T-helper 17 cell (primary cell): ENCODE measurements at places on chromosomes 5 and 9.
A peak's percentile ranks its signal among the peaks of the same experiment; 100 is the strongest.

- peaks cover 10% of the 10 kb centered on the region for H3K4me1 ChIP-seq
- no peak overlapping the region for H3K27ac ChIP-seq
- DNase-seq: no peak
- H3K27me3 ChIP-seq: no peaks in the 10 kb centered on the region
Measured at GRCh38 chr9:136486823-136487620, 4.2 kb upstream of the SEC16A start.

DNA sequence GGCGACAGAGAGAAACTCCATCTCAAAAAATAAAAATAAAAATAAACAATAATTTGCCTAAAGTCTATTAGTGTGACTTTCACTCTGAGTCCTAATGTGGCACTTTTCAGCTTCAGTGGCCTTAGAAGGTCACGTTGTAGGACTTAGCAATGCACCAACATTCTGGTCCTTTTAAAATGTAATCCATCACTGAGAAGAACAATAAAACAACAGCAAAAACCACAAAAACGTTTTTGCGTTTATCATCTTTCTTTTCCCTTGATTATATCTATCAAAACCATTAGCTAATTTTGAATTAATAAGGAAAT, 190.1 kb upstream of the ZNF608 start:
- no peak for DNase-seq
- no peak overlapping the region for H3K4me3 ChIP-seq
- no peaks in the 10 kb centered on the region for H3K4me1 ChIP-seq
- no peak overlapping the region for H3K27ac ChIP-seq
- H3K27me3 ChIP-seq: no peaks in the 10 kb centered on the region
- no peaks in the 10 kb centered on the region for H3K36me3 ChIP-seq

DNA sequence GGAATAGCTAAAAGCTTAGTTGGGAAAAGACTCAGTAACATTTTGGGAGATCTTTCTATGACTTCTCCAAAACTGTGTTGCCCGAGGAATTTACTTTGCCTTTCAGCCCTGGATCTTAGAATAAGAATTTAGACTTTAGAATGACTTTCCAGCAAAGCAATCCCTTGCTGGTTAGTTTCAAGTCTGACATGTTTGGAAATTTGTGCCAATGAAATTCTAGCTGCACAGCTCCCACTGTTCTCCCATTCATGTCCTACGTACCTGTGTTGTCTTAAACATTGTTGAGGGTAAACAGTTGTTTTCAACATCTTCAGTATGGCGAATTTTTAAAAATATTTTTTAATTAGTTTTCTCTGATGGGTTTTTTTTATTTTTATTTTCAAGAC, 111.4 kb downstream of the CCDC192 start:
- peaks cover 12% of the 10 kb centered on the region for H3K27me3 ChIP-seq
- no peak overlapping the region for H3K4me3 ChIP-seq
- H3K36me3 ChIP-seq: peaks cover 2% of the 10 kb centered on the region
- H3K4me1 ChIP-seq: peaks cover 2% of the 10 kb centered on the region

DNA sequence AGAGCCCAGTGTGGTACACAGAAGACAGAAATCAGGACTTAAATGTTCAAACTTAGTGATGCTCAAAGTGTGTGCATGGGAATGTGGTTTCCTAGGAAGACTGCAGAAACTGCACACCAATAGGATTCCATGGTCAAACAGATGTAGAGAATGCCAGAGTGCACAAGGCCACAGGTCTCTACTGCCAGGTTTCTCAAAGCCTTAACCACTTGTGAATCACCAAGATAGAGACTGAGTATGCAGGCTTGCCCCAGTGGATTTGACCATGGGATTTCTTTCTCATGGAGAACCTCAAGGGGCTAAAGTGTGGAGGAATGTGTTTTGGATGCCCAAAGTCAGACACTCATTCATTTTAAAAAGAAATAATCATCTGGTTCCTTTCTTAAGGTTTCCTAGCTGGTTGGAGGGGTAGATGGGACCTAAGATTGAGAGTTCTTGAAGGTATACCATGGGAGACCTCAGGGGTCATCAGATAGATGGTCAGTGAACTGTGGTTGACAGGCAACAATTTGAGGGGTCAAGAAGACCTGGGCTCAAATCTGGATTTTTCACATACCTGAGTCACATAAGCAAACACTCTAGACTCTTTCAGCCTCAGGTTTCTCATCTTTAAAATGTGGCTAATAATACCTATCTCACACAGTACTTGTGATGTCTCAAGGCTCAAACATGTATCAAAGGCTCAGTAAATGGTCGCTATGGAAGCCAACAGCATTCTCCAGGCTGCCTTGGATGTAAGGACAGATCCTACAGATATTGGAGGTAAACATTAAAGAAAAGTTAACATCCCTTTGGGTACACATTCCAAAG, 81.1 kb downstream of the BOD1 start:
- H3K27ac ChIP-seq: no peak overlapping the region
- H3K27me3 ChIP-seq: peaks cover 60% of the 10 kb centered on the region
- DNase-seq: no peak
- H3K4me3 ChIP-seq: no peak overlapping the region

GRCh38 chr9:105062222-105062855, 134.4 kb upstream of the ABCA1 start:
- peaks cover 16% of the 10 kb centered on the region for H3K27me3 ChIP-seq
- H3K27ac ChIP-seq: no peak overlapping the region
- no peak overlapping the region for H3K4me3 ChIP-seq
- no peaks in the 10 kb centered on the region for H3K36me3 ChIP-seq
- H3K4me1 ChIP-seq: peaks cover 9% of the 10 kb centered on the region
- DNase-seq: no peak

DNA sequence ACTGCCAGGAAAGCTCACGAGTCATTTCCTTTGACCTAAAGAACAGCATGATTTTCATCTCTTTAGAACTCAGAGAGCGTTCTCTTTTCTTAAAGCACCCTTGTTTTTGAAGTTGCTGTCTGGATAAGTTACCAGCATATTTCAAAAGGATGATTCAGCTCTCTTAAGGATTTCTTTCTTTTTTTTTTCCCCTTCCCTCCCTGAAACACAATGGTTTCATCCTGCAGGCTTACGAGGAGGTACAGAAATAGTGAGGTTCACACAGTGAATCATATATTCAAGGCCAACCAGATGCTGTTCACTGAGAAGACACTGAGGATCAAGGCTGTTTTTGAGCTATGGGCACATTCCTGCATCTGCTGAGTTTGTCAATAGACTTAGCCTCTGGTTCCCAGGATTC, 257.2 kb downstream of the KIF4B start:
- no peaks in the 10 kb centered on the region for H3K36me3 ChIP-seq
- H3K27ac ChIP-seq: no peak overlapping the region
- no peak overlapping the region for H3K4me3 ChIP-seq
- H3K4me1 ChIP-seq: no peaks in the 10 kb centered on the region

GRCh38 chr9:113461943-113462342, 1.6 kb upstream of the RGS3 start:
- no peaks in the 10 kb centered on the region for H3K27me3 ChIP-seq
- peaks cover 11% of the 10 kb centered on the region for H3K4me1 ChIP-seq
- H3K4me3 ChIP-seq: no peak overlapping the region
- DNase-seq: no peak
- H3K36me3 ChIP-seq: no peaks in the 10 kb centered on the region

DNA sequence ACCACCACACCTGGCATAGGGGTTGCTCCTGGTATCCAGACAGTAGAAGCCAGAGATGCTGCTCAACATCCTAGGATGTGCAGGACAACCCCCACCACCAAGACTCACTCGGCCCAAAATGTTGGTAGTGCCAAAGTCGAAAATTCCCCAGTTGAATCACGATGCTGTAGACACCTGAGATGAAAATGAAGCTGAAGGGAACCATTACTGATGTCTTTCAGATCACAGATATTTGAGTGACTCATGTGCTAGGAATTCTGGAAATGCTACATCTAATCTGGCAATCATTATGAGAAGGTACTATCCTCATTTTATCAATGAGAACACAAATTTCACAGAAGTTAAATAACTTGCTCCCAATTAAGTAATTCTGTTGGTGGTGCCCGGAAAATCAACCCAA, 21.0 kb upstream of the UBE2QL1 start:
- H3K27me3 ChIP-seq: peaks cover 54% of the 10 kb centered on the region
- no peak overlapping the region for H3K27ac ChIP-seq
- H3K4me3 ChIP-seq: no peak overlapping the region

GRCh38 chr5:60803712-60804111, 40.4 kb downstream of the ELOVL7 start:
- no peaks in the 10 kb centered on the region for H3K27me3 ChIP-seq
- no peaks in the 10 kb centered on the region for H3K4me1 ChIP-seq
- H3K27ac ChIP-seq: no peak overlapping the region
- DNase-seq: no peak

- peaks cover 22% of the 10 kb centered on the region for H3K27me3 ChIP-seq
- no peak overlapping the region for H3K27ac ChIP-seq
- peak overlapping the region; percentile 21 for H3K4me3 ChIP-seq
- DNase-seq: no peak
Measured at GRCh38 chr9:124506433-124506832, 766 bp downstream of the NR5A1 start.

DNA sequence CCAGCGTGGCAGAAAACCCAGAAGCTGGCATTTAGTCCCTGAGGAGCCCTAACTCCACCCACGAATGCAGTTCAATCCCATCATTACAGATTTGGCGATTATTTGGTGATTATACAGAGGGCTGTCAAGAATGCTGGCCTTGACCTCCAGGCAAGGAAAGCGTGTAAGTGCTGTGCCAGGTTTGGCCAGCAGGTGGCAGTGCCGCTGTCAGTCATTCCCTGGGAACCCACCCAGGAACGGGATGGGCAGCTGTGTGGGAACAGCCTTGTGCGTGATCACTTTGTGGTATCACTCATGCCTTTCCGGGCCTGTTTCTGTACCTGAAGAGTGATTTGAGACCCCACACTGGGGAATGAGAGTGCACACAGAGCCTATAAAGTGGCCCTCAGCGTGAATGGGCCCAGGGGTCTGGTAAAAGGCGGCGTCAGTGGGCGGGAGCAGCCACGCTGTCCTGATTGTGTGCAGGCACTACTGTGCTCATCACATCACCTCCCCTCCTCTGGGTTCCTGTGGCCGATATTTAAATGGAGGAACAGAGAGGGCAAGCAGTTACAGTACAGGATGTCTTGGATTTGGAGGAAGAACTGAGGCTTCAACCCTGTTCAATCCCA, 215.6 kb downstream of the ROR2 start:
- no peak overlapping the region for H3K27ac ChIP-seq
- DNase-seq: peak; percentile 24
- no peaks in the 10 kb centered on the region for H3K4me1 ChIP-seq
- no peaks in the 10 kb centered on the region for H3K36me3 ChIP-seq
- no peak overlapping the region for H3K4me3 ChIP-seq

DNA sequence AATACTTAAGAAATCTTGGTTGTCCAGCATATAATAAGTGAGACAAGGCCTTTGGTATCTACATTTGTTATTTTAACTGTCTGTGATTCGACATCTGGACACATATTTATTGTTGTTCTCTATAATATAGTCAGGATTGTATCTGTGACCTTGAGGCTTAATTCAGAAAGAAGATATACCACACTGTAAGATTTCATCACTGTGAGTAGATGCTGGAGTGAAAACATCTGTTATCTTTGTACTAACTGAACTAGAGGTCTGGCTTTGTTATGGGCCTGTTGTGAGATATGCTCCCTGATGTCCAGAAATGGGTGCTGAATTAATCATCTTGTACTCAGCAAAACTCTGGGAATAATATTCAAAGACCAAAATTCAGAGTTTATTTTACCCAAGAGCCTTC, 148.5 kb downstream of the ISOC1 start:
- H3K27ac ChIP-seq: no peak overlapping the region
- H3K4me1 ChIP-seq: no peaks in the 10 kb centered on the region
- no peaks in the 10 kb centered on the region for H3K36me3 ChIP-seq
- DNase-seq: no peak

DNA sequence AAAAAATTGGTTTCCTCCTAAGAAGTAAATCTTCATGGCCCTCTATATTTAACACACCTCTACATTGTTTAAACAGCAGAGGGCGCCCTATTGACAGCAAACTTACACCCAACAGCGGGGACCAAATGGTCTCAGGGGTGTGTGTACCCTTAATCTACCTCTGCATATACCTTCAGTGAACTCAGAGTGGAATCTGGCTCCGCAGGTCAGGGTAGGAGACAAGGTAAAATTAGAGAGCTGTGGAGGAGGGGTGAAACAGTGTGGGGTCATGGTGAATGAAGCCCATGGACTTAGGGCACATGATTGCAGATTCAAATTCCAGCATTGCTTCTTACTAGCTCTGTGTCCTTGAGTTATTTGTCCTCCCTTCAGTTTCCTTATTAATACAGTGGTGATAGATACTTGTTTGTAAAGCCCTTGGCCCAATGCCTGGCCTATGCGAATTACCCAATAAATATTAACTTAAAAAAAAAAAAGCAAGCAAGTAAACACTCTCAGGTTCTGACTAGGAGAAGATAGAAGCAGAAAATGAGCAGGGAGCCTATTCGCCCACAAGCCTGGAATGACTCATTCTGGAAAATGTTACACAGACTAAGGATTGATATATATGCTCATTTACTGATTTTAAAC, 122.9 kb downstream of the CAVIN4 start:
- H3K4me1 ChIP-seq: no peaks in the 10 kb centered on the region
- H3K36me3 ChIP-seq: peaks cover 2% of the 10 kb centered on the region
- peaks cover 5% of the 10 kb centered on the region for H3K27me3 ChIP-seq
- no peak overlapping the region for H3K27ac ChIP-seq

DNA sequence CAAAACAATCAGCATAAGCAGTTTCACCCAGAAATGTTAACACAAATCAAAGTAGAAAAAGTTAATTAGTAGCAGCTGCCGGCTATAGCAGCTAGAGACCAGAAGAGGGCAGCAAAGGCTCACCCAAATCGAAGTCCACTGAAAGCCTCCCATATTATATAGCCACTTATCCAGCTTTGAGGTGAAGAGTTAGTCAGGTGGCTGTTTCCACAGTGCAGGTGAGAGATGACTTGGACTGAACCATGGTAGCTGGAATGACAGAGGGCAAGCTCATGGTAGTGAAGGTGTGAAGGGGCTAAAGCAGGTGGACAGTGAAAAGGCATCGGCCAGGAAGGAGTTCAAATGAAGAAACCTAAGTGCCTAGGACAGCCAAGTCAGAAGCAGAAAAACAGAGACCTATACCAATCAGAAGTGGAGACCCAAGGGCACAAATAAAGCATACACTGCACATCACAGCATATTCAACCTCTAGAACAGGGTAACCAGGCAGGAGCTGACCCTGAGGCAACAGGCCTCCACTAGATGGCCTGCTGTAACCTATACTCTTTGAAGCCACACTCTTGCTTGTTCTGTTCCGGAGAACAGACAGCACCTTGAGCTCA, 7.2 kb upstream of the RNF38 start:
- peaks cover 19% of the 10 kb centered on the region for H3K4me1 ChIP-seq
- no peaks in the 10 kb centered on the region for H3K27me3 ChIP-seq
- no peak overlapping the region for H3K4me3 ChIP-seq

DNA sequence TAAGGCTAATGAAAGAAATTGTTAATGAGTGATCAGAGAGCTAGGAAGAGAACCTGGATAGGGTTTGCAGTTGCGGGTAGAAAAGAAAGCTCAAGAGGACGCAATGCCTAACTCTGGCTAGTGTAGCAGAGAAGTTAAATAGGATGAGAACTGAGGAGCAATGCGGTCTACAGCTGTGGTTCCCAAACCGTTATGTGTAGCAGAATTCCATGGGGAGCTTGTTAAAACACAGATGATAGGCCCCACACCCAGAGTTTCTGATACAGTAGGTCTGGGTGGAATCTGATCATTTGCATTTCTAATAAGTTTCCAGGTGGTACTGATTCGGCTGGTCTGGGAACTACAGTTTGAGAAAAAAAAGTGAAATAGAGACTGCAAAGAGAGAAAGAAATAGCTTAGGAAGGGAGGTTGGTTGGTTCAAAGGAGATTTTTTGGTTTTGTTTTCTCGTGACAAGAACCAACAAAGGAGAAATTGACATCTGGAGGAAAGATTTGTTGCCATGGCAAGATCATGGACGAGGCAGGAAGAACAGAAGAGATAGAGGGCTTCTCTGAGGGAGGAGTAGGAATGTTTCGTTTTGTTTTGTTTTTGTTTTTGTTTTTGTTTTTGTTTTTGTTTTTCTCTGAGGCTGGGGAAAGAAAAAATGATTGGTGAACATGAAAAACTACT, 276.1 kb downstream of the ARRDC3 start:
- peaks cover 19% of the 10 kb centered on the region for H3K27me3 ChIP-seq
- H3K36me3 ChIP-seq: no peaks in the 10 kb centered on the region
- H3K27ac ChIP-seq: no peak overlapping the region
